ENCODE measurements at places on chromosomes 16 and 17. TPM values are rescaled to one million over a fixed set of nuclear protein-coding genes. Genes with fewer than 3 reads are reported as not detected.

GRCh38 chr16:58205276-58206036, 7.5 kb upstream of the CSNK2A2 start:
- no peak for DNase-seq

GRCh38 chr16:26742040-26742439, 324.7 kb upstream of the C16orf82 start:
- no peak for DNase-seq

- no peak for DNase-seq
Measured at GRCh38 chr16:67398546-67399217, 5.4 kb upstream of the TPPP3 start.

DNA sequence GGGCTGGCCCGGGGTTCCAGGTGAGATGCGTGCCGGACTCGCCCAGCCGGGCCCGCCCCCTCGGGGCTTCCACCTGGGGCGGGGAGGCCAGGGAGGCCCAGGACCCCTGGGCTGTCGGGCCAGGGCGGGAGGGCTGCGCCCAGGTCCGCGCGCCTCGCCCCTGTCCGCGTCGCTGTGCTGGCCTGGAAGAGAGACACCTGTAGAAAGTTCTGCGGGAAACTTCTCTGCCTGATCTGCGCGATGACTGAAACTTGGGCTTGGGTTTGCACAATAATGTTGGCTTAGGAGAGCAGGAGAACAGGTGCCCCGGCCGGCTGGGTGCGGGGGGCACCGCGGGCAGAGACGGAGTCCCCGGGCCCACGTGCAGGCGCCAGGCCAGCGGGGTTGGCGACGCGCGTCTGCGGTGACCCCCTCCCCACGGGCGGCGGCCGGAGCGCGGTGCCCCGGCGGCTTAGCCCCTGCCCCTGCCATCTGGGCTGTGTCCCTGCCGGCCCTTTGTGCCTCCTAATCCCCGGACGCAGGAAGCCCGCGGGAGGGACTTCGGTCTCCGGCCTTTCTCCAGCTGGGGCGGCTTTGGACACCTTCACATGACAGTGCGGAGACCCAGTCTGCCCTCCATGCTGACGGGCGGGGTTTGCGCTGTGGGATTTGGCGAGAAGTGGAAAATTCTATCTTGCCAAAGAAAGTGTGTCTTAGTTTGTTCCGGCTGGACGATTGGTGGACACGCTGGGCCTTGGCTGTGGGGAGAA, 483 bp downstream of the LLGL2 start:
- peak; percentile 87 for DNase-seq

DNA sequence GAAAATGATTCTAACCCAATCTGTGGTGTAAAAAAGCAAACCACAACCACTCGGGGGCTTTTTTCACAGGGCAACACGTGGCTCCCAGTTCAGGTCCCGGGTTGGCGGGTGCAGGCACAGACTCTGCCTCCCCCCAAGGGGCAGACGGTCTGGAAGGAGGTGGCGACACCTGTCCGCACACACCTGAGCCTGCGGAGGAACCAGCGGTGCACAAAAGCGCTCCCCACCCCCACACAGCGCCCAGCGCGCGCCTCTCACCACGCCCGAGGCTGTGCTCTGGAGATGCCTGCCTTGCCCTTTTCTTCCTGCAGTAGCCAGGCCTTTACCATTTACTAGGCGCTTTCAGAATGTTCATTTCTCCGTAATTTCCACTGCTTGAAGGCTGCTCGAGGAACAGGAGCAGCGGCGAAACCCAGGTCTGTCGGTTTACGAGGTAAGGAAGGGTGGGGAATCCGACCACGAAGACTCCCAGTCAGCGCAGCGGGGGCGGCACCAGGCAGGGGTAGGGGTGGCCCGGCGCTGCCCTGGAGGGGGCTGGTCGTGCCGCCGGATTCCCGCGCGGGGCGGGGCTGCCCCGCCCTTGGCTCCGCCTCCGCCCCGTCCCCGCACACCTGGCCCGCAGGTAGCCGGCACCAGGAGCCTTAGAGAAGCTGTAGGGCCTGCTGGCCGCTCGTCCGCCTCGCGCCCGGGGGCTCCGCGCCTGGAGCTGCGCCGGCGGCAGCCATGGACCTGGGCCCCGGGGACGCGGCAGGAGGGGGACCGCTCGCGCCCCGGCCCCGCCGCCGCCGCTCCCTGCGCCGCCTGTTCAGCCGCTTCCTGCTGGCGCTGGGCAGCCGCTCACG, at the start of gene USP43:
Gene USP43 (plus strand): TSS at position 608 of the 842 bp plus-strand sequence. CDS start 116 bp downstream, at position 724.
- DNase-seq = peak; percentile 94

DNA sequence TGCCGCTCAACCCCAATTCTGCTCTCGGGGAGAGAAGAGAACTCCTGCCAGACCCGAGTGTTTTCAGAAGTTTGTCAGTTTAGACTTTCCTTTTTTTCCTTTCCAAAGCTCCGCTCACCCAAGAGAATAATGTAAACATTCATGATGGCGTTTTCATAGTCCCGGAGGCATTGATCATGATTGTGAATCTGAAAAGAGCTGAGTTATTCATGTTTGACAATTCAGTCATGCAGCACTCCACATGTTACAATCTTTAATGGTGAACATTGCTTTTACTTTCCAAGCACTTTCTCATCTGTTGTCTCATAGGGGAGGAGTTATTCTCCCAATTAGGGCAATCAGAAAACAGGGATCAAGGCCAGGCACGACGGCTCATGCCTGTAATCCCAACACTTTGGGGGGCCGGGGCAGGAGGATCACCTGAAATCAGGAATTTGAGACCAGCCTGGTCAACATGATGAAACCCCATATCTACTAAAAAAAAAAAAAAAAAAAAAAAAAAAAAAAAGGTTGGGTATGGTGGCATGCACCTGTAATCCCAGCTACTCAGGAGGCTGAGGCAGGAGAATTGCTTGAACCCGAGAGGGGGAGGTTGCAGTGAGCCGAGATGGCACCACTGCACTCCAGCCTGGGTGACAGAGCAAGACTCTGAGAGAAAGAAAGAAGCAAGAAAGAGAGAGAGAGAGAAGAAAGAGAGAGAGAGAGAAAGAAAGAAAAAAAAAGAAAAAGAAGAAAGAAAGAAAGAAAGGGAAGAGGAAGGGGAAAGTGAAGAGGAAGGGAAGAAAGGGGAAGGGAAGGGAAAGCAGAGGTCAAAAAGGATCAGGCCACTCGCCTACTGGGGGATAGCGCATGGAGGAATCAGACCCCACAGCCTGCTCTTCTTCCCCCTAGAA, 70.0 kb upstream of the TNRC6C start:
- DNase-seq = no peak

DNA sequence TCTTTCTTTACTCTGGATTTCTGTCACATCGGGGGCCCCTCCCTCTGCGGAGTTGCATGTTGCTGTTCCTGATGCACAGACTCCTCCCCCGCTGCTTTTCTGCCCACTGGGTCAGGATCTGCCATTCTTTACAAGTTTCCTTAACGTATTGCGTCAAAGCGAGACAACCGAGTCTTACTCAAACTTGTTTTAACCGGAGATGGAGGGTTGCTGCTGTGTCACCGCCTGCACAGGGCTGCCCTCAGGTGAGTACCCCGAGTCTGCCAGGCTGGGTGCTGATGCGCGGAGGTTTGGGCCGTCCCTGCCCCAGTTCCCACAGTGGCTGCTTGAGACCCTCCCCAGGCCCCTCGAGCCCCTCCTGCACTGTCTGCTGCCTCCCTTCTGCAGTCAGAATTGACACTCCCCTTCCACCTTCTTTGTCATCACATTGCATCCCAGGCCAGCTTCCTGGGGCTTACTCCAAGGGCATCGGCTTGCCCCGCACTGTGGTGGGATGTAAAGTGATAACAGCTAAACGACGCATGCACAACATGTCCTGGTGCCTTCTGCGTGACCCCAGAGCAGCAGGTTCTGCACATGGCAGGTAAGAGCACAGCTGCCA, 19.3 kb downstream of the CARHSP1 start:
- DNase-seq = no peak

GRCh38 chr16:86751076-86752030, 173.0 kb downstream of the FOXL1 start:
- no peak for DNase-seq

DNA sequence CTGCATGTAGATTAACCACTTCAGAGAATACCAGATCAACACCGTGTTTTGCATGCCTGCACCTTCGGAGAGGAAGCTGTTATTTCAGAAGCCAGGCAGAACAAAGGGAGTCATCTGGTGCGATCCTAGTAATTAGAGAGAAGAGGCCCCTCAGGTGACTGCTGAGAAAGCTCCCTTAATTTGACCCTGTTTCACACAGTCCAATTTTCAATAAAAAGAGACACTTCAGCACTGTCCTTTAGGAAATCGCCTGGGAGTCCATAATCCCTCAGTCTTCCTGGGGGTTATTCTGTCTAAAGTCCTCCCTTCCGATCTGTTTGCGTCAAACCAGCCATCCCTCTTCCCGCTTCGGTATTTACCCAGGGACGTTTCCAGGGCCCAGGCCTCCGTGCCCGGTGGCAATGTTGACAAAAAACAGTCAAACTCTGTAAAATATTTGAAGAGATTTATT, 23.4 kb upstream of the TNRC6C start:
- peak; percentile 62 for DNase-seq

DNA sequence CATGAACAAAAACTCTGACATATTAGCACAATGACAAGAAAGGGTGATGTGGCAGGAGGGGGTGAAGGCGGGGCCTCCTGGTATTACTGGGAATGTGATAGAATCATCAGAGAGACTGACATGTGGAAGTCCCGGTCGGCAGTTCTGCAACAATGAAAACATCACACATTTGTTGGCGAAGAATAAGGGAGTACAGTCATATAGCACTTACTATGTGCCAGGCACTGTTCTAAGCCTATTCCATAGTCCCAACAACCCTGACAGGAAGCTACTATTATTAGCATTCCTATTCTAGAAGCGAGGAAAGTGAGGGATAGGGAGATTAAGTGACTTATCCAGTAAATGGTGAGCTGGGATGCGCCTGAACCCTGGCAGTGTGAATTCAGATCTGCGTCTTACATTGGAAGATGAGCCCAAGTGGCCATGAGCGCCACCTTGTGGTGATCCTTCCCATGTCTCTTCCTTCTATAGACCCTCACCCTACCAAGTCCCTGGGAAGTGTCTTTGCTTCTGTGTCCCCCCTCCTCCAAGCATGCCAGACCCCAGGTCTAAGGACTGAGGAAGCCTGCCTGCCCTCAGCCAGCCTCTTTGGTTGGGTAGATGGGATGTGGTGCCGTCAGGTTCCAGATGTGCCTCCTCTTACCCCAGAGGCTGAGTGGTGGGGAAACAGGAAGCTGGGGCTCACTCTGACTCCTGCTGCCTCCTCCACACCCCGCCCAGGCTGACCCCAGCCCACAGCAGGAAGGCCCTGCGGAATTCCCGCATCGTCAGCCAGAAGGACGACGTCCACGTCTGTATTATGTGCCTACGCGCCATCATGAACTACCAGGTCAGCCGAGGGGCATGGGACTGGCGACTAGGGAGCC, 14.0 kb downstream of the FMNL1 start:
- peak; percentile 97 for DNase-seq

DNA sequence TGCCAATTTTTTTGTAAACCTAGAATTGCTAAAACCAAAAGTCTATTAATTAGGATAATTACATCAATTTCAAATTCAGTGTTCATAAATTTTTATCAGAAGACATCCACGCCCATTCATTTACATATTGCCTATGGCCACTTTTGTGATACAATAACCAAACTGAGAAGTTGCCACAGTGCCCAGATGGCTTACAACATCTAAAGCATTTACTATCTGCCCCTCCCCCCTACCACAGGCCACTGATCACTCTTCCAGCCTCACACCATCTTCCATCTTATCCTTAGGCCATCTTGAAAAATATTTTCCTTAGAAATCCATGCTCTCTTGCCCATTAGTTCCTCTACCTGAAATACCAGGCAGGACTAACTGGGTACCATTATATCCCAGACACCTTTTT, 6.3 kb upstream of the PRKAR1A start:
- DNase-seq = no peak

DNA sequence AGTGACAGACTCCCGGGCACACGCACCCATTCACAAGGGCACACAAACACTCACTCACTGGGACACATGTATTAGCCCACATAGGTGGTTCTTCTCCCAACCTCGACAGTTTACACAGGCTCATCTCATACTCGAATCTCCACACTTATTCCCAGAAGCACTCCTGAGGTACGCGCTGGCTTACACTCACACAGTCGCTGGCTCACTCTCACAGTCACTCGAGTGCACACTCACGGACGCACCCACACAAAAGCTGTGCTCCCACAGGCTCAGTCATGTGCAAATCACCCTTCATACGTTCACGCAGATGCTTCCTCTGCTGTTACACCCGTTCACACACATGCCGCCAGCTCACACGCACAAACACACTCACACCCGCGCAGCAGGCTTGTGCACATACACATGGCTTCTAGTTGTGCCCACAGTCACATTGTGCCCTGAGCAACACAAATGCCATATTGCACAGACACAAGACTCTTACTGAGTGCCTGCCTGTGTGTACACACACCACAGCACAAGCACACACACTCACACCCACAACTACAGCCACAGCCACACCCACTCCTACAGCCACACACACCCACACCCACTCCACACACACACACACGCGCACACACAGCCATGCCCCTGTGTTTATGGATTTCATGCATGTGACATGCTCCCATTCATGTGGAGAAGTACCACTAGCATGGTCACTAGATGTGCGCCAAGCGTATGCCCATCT, 8.4 kb upstream of the PRR29 start:
- no peak for DNase-seq

Gene CDRT4
- 17.6 TPM for total RNA-seq

Gene TEX19
- 0.54 TPM for total RNA-seq

Gene CD300E
- 1.5 TPM for total RNA-seq

Gene UMOD
- total RNA-seq = not detected

Gene METTL23
- 39.9 TPM for total RNA-seq

Gene LRRC36
- total RNA-seq = 1.3 TPM

Gene CORO1A
- total RNA-seq = 2.6 TPM

Gene ST6GALNAC2
- 26.9 TPM for total RNA-seq

Gene TP53TG3
- total RNA-seq = not detected

Gene ZNF287
- 6.9 TPM for total RNA-seq

Gene ELMO3
- total RNA-seq = 11.0 TPM
